Hippocampal formation (tissue), 2 donors: ENCODE measurements at places on chromosomes 6 and 20.

DNA sequence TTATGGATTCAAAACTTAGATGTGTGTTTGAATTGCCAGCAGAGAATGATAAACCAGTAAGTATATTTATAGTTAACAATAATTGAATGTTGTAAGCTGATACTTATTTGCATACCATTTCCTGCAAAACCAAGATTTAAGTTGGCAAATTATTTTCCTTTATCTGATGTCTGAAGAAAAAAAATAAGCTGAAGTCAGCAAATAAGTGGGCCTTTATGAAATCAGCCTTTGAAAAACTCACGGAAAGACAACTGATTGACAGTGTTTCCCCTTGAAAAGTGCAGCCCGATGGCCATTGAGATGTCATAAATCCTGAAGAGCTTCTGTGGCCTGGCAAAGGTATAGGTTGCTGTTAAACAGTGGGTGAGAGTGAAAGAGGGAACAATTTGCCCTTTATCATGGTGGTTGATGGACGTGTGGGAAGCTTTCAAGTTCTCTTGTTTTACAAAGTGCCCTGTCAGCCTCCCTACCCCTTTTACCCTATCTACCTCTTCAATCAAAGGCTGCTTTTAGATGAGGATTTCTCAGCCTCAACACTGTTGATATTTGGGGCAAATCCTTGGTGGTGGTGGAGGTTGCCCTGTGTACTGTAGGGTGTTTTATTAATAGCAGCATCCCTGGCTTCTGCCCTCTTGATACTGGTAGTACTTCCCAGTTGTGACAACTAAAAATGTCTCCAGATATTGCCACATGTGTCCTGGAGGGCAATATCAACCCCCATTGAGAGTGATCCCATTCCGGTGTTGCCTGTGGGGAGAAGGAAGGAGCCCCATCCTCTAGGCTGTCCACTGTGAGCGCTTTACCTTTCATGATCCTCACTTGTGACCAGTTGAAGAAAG is 50.2 kb downstream of the VAPB start:
- no peak for DNase-seq

DNA sequence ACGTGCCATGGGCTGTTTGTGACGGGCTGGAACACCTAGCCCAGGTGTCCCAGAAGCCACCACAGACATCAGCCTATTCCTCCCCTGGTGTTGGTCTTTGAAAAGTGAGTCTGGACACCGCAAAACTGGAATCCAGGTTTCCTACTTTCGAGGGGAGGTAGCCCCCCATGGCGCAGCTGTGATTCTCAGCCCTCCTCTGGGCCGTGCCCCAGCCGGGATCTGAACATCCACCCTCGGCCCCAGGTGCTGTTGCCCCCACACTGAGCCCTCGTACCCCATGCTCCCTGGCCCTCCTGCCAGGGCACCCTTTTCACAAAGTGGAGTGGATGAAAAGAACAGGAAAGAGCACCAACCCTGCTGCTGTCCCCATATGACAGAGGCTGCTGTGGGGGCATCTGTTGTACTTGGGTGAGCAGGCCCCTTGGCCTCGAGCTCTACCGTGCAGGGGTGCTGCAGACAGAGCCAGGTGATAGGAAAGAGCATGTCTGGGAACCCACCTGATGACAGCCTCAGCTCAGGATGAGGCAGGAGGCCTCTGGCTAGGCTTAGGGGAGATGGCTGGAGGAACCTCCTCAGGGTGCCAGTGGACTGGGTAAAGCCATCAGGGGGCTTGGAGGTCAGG is 18.8 kb upstream of the MAS1L start:
- no peak for DNase-seq

DNA sequence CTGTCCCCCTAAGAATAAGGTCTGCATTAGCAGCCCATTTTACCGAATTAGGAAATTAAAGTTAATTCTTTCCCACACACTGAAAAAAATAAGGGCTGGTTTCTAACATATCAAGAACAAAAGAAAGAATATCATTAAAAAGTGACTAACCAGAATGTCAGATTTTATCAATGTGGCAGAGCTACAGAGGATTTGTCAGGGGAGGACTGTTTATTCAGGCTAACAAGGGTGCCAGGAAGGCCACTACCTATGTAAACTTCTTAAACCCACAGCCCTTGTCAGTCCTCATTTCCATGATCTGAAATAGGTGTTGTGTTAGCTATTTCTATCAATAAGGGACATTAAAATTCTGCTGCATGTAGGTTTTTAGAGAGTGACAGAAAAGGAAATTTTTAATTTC is 76.4 kb downstream of the BACH2 start:
- DNase-seq = no peak

DNA sequence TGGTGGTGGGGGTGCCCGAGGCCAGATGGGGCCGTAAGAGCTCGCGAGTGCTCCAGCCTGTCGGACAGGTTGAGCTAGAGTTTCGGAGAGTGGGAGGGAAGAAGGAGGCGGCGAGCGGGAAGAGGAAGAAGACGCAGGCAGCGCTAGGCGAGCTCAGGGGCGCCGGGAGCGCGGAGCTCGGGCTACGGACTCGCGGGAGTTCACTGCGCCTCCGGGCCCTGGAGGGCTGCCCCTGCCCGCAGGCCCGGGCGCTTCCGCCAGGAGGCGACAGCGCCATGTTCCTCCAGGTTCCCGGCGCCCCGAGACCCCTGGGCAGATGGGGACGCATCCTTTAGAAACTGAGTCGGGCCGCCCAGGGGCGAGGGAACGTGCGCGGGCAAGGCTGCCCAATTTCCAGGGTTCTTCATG is 984 bp downstream of the TFAP2C start:
- no peak for DNase-seq

DNA sequence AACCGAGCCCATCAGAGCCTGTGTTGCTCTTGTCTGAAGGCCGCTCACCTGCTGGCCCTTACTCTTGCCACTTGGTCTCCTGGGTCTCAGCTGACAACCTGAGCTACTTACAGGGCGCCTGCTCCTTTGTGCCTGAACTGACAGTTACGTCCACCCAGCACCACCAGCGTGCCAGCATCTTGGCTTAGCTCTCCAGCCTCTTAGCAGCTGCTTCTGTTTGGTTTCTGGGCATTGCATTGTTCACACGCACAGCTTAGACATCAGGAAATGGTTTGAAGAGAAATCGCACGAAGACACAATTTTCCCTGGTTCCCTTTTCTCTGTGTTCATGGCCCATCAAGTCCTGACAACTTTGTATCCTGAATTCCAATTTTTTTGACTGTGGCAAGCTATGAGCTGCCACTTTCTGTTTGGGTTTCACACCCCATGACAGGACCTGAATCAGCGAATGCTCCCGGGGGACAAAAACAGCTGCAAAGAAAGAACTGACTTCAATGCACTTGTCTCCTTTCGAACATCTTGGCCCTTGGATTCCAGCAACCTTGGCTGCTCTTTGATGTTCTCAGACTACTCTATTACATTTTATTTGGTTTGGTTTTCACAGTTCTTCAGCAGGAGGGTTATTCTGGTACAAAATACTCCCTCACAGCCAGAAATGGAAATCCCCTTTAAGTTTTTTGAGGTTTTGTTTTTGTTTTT is 45.2 kb upstream of the LY86 start:
- DNase-seq = no peak

DNA sequence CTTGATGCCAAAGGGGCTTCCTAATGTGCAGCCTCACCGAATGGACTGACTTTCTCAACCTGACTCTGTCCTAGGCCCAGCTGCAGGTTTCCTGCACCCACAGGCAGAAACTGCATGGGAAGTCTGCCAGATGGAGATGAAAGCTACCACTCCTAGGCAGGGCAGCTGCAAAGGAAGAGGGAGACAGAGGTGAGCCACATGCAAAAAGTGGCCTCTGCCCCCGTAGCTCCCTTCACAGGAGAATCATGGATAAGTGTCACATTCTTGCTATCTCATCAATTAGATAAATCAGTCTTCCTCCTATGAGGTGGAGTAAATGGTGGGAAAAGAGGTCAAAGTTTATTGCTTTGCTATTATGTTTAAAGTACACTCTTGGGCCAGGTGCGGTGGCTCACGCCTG is 191.3 kb downstream of the ALDH8A1 start:
- DNase-seq = no peak

DNA sequence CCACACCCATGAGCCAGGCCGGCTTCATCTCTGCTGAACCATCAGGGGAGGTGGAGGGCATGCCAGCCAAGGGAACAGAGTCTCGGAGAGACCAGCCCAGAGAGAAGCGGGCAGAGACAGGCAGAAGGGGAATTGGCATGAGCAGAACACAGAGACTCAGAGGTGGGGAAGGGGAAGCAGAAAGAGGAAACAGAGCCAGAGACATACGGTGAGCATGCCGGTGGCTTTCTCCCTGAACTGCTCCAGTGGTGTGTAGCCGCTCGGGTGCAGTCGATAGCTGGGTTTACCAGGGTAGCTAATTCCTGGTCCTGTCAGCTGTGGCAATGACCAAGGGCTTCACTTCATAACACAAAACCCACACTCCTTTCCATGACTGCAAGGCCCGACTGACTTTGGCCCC is 83.6 kb upstream of the CCDC167 start:
- DNase-seq = no peak

GRCh38 chr6:167401525-167402194 is 76.8 kb downstream of the TTLL2 start:
- no peak for DNase-seq

- no peak for DNase-seq
Observed at GRCh38 chr6:26362093-26362835, 2.7 kb upstream of the BTN3A2 start.

GRCh38 chr20:54078296-54078984 is 8.0 kb upstream of the BCAS1 start:
- DNase-seq = no peak

- no peak for DNase-seq
Observed at GRCh38 chr6:93048381-93048780, 371.0 kb downstream of the EPHA7 start.

DNA sequence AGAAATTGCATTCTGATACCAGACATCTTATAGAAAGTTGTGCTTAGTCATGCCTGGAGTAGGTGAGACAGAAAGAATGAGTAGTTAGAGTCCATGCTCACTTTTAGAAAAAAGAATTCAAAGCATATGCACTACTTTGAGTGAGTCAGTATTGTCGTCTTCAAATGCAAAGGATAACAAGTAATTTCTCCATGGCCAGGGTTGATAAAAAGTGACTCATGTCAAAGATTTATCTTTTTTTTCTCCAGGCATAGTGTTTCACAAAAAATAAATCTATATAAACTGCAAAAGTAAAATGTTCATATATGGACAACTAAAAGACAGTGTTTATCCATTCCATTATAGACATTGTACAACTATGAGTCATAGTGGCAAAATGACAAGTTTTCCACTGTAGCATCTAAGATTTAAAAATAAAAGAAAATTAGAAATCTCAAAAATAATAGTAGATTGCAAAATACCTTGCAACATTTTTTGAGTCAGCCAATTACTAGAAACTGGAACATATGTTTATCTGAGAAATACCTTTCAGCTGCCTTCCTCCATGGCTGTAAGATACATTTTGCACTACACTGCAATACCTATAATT is 329.6 kb downstream of the GRIK2 start:
- DNase-seq = no peak

DNA sequence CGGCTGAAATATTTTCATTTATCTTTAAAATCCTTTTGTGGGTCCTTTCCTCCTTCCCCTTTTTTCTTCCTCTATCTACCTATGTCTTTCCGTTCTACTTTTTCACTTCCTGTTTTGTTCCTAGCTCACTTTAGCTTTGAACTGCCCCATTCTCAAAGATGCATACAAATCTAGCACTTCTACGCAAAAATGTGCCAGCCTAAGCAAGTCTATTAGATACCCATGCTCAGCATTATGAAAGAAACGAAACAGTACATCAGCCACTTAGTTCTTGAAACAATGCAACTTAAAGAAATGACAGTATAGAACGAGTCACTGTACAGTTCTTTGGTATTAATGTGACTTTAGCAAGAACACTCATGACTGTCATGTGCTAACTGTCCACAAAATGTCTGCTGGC is 47.3 kb upstream of the MARCKS start:
- no peak for DNase-seq

DNA sequence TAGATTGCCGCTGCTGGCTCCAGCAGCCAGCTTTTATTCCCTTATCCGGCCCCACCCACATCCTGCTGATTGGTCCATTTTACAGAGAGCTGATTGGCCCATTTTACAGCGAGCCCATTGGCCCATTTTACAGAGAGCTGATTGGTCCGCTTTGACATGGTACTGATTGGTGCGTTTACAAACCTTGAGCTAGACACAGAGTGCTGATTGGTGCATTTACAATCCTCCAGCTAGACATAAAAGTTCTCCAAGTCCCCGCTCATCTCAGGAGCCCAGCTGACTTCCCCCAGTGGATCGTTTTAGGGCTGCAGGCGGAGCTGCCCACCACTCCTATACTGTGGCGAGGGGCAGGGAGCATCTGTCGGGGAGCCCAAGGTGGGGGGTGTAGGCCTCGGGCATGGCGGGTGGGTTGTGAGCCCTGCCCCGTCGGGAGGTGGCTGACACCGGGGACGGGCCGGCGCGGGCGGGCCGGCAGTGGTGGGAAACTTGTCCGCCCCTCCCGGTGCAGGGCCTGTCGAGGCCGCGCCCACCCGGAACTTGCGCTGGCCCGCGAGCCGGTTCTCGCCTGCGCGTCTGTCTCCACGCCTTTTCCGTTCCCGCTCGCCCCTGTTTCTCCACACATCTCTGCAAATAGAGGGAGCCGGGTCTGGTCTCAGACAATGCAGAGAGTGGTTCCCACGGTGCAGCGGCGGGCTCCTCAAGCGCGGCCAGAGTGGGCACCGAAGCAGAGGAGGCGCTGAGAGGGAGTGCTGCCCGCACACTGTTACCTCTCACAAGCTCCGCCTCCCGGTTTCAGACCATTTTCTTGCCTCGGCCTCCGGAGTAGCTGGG is 86.1 kb upstream of the STMND1 start:
- no peak for DNase-seq

GRCh38 chr6:48087448-48087847 is 23.5 kb downstream of the PTCHD4 start:
- no peak for DNase-seq

DNA sequence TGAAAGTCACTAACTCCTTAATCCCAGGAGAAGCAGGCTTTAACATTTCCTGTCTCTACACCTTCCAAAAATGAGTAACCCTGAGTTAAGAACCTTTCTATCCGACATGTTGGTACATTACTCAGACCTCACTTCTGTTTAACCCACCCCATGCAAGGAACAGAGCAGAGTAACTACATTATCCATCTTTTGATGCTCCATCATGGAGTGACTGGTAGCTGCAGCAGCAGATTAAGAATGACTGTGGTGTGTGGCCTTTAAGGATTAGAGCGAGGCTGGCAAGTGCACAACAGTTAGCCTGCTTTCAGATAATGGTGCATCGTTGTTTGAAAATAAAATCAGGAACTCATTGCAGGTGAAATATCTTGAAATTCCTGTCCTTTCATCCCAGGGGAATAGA is 2.0 kb downstream of the TRAF3IP2 start:
- no peak for DNase-seq

- no peak for DNase-seq
Observed at GRCh38 chr6:39835821-39836295, 43.7 kb downstream of the DAAM2 start.

DNA sequence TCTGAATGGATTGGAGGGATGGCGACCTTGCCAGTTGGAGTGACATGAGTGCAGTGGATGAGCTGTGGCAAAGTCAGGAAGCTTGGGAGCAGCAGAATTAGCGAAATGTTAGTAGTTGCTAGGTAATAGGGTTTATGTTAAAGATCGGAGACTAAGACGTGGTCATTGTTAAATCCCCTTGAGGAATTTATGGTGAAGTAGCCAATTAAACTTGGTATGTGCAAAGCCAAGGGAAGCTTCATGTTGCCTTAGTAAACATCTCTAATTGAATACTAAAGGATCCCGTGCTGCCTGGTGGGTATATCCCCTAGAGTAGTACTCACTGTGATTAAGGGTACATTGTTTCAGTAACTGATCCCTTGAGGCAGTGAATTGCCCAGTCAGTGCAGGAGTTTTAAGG is 106.0 kb downstream of the PRIM2 start:
- no peak for DNase-seq

- DNase-seq = no peak
Observed at GRCh38 chr6:124887872-124888580, 74.2 kb upstream of the RNF217 start.
